Progenitor cell of endocrine pancreas (in vitro differentiated cells): ENCODE measurements at places on chromosomes 2 and 18.

- no peak for DNase-seq
Observed at GRCh38 chr2:16396171-16396570, 269.5 kb downstream of the CYRIA start.

- DNase-seq = no peak
Observed at GRCh38 chr2:201203916-201204654, 21.1 kb downstream of the CASP10 start.

GRCh38 chr2:30514134-30514847 is 67.2 kb downstream of the LCLAT1 start:
- DNase-seq = no peak

GRCh38 chr18:21191596-21192307 is 50.3 kb upstream of the GREB1L start:
- DNase-seq = peak; percentile 17

- DNase-seq = no peak
Observed at GRCh38 chr2:108884619-108885018, 98.0 kb downstream of the CCDC138 start.

GRCh38 chr2:173584676-173585458 is 230.2 kb downstream of the CDCA7 start:
- DNase-seq = no peak

DNA sequence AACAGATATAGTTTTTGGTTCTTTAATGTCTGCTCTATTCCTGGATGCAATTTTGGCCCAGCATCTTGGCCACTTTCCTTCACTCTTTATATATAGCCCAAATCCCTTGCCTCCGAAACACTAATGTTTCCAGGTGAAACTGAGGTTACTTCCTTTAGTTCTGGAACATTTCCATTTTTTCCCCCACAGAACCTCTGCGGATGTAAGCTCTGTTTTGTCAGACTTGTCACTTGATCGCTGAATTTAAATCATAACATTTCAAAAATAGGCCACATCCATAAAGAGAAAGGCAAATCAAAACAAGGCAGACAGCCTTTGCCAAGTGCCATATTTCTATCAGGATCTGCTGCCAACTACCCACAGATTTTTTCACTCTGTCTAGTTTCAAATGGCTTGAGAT is 115.1 kb downstream of the ANKRD44 start:
- no peak for DNase-seq

DNA sequence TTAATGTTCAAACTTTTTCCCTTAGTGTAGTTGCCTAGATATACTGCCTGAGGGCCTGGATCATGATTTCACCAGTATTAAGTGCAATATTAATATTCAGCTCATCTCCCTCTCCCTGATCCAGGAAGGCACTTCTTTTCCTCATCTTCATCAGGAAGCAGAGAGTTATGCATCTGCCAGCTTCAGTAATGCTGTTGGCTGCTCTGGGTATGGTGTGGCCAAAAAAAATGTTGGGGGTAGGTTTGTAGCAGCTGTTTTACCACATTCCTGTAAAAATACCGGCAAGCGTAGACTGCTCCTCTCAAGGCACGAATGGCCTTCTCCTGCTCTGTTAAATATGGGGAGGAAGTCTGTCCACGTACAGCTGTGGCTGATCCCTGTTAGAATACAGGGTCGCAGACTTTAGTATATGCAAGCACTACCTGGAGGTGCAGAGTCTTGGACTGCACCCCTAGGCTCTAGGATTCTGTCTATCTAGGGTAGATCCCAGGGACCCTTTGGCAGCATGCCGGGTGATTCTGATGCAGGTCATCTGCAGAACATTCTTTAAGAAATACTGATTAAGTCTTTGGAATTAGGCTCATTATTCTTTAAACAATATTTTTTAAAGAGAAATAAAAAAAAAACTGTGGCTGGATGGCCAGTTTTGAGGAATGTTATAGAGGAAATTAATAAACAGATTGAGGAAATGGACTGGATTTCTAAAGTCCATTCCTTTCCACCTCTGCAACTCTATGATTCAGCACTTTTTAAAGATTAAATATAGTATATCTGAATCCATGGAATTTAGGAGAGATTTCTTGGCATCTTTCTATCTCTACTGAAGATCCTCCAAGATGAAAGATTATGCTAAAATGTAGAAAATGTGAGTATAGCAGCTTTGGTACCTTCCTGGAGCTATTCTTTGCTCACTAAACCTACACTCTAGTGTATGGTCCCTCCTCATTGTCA is 21.0 kb upstream of the GLS start:
- no peak for DNase-seq

- DNase-seq = no peak
Observed at GRCh38 chr2:236168110-236169080, at the start of gene GBX2. Gene GBX2 (minus strand): TSS chr2:236168386. CDS start chr2:236167971, 415 bp downstream.

DNA sequence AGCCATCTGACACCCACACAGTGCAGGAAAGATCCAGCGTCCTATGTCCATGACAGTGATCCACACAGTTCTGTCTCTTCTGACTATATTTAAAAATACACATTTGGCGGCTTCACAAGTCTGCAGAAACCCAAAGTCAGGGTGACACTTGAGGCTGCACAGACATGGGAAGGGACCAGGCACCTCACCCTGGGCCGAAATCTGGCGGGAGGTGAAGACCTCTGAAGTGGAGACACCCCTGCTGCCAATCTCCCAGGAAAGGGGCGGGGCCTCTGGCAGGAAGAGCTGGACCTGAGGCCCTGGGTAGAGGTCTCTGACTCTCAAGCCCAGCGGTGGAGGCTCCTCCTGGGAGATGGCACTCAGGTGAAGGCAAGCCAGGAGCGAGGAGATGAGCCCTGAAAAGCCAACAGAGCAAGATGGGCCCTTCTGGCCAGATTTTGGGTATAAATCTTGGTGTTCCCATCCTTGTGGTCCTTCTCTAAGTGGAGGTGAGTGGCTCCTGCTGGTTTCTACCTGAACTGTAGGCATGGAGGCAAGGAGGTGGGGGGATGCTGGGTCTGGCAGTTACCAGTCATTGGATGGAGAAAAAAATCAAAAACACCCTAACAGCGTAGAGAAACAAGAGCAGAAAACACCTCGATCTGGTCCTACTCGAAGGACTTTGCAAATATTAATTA is 248.4 kb downstream of the HDAC4 start:
- DNase-seq = no peak

DNA sequence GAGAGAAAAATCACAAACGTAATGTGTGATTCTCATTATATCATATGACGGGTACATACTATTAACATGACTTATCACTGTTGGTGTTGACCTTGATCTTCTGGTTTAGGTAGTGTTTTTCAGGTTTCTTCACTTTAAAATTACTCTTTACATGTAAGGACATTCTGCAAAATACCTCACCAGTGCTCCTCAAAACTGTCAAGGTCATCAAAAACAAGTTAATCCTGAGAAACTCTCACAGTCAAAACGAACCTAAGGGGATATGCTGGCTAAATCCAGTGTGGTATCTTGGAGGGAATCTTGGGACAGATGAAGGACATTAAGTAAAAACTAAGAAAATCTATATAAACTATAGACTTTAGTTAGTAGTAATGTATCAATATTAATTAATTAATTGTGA is 499.8 kb downstream of the IRS1 start:
- no peak for DNase-seq

GRCh38 chr18:10397004-10397403 is 57.4 kb upstream of the APCDD1 start:
- DNase-seq = no peak

GRCh38 chr18:13452388-13452811 is 233.8 kb downstream of the LDLRAD4 start:
- DNase-seq = no peak
